ENCODE measurements at places on chromosomes 11 and 22.

DNA sequence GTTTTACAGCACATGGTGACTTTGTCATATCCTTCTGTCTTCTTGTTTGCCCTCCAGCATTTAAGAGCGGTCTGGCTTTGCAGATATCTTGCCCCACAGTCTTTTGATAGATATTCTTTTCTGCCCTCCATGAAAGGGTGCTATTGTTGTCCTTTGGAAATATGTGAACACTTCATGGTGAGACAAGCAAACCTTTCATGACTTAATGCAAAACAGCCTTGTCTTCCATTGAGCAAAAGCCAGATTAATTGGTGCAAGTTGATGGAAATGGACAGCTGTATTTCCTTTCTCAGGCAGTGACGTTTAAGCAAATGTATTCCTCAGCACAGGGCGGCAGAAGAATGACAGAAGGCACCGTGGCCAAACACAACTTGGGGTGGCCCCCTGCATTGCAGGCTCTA, 4.4 kb downstream of the DCPS start:
- no peak for DNase-seq

DNA sequence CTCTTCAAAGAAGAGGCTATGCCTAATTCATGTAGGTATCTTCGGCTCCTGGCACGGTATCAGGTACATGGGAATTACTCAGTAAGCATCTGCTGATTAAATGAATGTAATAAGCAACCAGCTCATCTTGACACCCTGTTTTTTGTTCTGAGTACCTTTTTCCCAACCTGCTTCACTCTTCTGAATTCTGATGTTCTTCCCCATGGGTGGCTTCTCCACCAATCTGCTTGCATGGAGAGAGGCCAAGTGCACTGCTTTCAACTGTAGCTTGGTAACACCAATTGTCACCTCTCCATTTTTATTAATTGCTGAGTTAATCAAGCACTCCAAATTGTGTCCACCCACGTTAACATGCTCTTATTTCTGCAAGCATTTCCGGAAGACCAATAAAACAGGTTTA, 40.5 kb downstream of the LARGE1 start:
- DNase-seq: no peak

DNA sequence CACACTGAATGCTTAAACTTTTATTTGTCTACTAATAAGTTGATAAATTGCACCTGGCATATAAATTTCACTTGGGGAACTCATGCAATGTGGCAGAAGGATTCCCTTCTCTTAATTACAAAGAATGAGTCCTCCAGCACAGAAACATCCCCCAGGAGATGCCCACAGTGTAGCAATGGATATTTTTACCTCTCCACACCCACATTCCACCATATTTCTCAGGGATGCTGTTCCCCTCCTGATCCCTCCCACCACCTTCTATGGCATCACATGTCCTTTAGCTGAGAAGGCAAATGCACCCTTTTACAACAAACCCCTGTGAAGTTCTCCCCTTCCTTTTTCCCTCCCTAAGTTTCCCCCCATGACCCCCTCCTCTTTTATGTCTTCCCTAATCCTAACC, 56.1 kb upstream of the UBASH3B start:
- no peak for DNase-seq

- DNase-seq: no peak
Measured at GRCh38 chr11:14423633-14424032, 64.7 kb upstream of the RRAS2 start.

DNA sequence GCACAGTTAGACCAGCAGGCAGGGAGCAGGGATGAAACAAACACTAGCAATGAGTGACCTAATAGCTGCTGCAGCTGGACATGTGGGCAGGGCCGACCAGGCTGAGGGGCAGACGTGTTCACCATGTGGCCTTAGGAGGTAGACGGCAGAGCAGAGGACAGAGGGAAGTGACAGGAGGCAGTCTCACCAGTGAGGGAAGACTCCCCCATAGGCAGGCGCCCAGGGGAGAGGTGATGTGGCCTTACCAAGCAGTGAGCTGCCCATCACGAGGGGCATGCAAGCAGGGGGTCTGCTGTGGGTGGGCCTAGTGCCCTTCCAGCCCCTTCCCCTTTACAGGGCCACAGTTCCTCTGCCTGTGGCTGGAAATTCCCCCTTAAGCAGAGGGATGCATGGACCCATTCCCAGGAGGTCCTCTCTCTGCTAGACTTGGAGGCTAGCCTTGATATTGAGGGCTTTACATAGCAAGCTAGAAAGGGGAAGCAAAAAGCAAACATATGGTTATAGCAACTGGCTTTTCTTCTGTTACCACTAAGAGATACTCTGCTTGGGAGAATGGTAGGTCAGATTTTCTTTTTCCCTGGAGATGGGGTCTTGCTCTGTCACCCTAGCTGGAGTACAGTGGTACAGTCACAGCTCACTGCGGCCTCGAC, 67.6 kb downstream of the MPPED1 start:
- DNase-seq: no peak

DNA sequence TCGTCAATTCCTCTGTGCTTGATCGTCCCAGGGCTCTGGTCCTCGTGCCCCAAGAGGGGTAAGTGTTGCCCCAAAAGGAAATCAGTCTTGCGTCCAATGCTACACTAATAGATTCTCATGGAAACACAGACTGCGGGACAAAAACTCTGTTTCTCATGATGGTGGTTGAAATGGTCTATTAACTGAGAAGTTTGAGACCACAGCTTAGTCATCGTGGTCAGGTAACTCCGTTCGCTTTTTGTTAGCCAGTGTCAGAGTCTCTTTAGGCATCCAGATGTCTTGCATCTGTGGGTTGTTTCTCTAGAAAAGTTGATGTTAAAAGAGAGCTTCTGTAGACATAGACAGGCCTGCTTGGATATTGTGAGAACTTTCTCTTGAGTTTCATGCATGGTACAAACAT, 104.6 kb upstream of the SORL1-AS1 start:
- DNase-seq: no peak

DNA sequence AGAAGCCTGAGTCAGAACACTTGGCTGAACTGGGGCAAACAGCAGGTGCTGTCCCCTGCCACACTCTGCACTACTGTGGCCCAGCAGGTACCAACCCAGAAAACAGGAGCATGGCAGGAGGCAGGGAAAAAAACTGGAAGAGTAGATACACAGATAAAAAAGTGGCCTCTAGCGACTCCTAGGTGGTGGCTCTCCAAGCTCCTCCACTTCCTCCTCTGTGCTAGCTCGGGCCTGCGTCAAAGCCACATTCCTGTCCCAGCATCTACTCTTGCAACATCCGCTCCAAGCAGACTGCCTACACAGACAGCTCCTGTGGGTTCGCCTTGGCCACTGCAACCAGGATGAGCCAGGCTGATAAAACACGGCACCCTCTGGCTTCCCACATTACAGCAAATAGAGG, 6.9 kb downstream of the OR8B12 start:
- no peak for DNase-seq

GRCh38 chr22:26828311-26828710, 170.9 kb downstream of the MIAT start:
- DNase-seq: no peak

GRCh38 chr11:69890476-69890875, 71.3 kb upstream of the FGF3 start:
- DNase-seq: no peak

GRCh38 chr11:134253188-134253993, at the start of the genes ACAD8 and THYN1:
Gene ACAD8, plus strand, starts transcription at chr11:134253568. Its CDS starts 33 bp downstream, at chr11:134253601.
Gene THYN1, minus strand, starts transcription at chr11:134253352. Its CDS starts 470 bp downstream, at chr11:134252882.
- DNase-seq: peak; percentile 93

- no peak for DNase-seq
Measured at GRCh38 chr11:2853997-2854560, 31.5 kb downstream of the CDKN1C start.

GRCh38 chr11:129277198-129277843, 85.2 kb upstream of the ARHGAP32 start:
- DNase-seq: peak; percentile 14

GRCh38 chr22:46791201-46791731, 28.8 kb downstream of the TBC1D22A start:
- no peak for DNase-seq

DNA sequence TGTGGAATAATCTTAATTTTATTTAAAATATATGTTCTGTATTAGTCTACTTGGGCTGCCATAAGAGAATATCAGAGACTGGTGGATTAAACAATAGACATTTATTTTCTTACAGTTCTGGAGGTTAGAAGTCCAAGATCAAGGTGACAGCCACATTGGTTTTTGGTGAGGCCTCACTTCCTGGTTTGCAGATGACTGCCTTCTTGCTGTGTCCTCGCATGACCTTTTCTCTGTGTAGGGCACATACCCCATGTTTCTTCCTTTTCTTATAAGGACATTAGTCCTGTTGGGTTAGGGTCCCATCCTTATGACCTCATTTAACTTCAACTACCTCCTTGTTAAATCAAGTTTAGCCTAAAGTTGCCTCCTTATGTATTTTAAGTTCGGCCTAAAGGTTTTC, 202.7 kb upstream of the MPPED2 start:
- DNase-seq: no peak

- DNase-seq: peak; percentile 64
Measured at GRCh38 chr11:1564535-1565172, 7.4 kb downstream of the DUSP8 start.

All from ACHN (cell line).